Activated naive CD4-positive, alpha-beta T cell treated with anti-CD3 and anti-CD28 coated beads, Interleukin-2, amount 50 U/mL, for 16 hours (primary cell): ENCODE measurements at places on chromosomes 3 and 15.

DNA sequence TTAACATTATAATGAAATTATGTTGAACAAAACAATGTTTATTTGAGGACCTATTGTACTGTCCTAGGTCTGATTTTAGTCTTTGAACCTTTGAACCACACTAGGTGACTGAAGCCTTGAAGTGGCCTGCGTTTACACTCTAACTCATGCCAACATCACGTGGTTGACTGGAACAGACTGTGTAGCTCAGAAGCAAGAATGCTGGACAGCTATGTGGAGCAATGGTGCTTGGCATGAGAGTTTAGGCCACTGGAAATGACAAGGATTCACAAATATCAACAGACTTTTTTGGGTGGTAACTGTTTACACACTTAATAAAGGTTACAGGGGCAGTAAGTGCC lies 391.5 kb downstream of the RAP2B start:
- DNase-seq = no peak

- no peak for DNase-seq
These were observed 1.5 kb downstream of the ACAD11 start for GRCh38 chr3:132657869-132658747.

- DNase-seq = no peak
These were observed 80.6 kb downstream of the GTF2E1 start for GRCh38 chr3:120823156-120823555.

- no peak for DNase-seq
These were observed 10.8 kb downstream of the RASL12 start for GRCh38 chr15:65056868-65057548.

GRCh38 chr15:86247249-86247955 lies 167.7 kb downstream of the AGBL1 start:
- no peak for DNase-seq

- DNase-seq = no peak
These were observed 172.0 kb upstream of the CD96 start for GRCh38 chr3:111369958-111370357.

DNA sequence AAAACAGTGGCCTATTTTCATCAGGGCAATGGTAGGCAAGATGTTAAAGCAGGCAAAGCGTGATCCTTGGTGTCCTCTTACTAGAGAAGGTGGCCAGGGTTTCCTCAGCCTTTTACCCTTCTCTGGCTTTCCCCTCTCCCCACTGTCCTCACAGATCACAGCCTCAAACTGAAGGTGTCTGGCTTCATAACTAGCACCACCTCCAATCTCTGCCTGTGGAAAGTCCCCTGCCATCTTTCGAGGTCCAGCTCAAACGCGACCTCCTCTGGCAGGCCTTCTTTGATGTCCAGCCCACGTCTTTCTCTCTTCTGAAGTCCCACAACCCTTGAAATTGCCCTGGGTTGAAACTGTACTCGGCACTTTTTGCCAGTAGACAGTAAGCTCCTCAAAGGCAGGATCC lies 35.9 kb downstream of the CYP19A1 start:
- DNase-seq = no peak

GRCh38 chr3:175111036-175111435 lies 251.9 kb downstream of the NAALADL2 start:
- no peak for DNase-seq

DNA sequence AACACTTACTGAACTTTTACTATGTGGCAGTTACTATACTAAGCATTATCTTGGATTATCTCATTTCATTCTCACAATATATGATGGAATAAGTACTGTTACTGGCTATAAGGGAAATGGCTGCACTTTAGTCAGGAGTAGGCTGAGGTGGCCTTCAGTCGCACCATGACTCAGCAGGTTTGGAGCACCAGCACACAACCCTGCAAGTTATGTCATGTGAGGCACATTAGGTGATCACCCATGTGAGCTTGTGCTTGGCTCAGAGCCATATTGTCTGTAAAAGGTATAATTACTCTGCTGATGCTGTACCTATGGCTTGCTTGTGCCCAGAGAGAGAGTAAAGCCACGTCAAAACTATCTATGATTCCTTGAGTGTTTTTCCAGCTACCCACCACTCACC lies 54.1 kb upstream of the TIPARP start:
- DNase-seq = no peak

GRCh38 chr3:109115451-109115850 lies 2.5 kb downstream of the MORC1 start:
- DNase-seq = no peak

GRCh38 chr3:153734777-153735551 lies 386.2 kb upstream of the ARHGEF26 start:
- DNase-seq = no peak

- DNase-seq = no peak
These were observed 128.3 kb upstream of the BFSP2 start for GRCh38 chr3:133271539-133271938.

DNA sequence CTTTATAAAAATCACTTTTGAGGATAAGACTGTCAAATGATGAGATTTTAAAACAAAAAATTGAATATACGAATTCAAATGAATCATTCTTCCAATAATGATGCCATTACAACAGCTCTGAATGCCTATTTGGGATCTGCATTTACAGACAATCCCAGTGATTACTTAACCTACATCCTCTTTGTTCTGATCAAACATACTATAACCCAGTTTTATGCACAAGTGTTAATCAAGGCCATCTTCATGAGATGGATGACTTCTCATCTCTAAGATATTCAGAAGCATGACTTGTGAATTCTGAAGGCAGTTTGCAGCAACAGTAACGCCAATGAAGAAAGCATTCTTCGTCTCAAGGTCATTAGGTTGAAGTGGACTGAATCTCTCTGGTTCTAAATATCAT lies 90.3 kb upstream of the MEX3B start:
- DNase-seq = no peak

DNA sequence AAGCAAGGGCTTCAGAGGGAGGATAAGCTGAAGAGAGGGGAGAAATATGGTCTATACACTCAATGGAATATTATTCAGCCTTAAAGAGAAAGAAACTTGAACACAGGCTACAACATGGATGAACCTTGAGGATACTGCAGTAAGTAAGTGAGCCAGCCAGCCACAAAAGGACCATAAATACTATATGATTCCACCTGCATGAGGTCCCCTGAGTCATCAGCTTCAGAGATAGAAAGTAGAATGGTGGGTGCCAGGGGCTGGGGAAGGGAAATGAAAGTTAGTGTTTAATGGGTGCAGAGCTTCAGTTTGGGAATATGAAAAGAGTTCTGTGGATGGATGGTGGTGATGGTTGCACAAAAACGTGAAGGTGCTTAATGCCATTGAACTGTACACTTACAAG lies 68.4 kb upstream of the SEC13 start:
- DNase-seq = no peak

- no peak for DNase-seq
These were observed 123.2 kb upstream of the CGNL1 start for GRCh38 chr15:57253082-57253481.

DNA sequence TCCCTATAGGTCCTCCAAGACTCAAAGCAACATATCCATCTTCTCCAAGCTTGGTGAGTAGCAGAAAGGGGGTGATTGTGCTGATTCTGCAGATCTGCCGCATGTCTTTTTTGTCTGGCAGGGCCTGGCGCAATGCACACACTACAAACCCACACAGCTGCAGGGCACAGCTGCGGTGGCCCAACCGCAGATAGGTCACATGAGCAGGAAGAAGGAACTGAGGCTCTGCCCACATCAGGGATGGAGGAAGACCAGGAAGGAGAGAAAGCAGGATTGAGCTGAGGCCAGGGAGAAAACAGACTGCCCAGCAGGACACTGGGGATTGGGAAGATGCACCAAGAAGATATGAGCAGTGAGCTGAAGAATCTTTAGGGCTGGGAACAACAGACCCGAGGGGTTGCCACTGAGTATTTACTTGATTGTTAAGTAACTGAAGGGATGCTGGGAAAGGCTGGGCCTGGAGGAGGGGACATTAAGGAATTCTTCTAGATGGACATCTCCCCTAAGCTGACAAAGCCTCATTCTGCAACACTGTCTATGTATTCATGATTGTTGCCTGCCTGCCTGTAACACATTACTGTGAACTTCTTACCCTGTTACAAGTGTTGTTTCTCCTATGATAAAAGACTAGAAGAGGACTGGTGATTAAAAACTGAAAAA lies 126.7 kb downstream of the MYLK start:
- DNase-seq = no peak
